Adrenal gland (tissue), 19 donors: ENCODE measurements at places on chromosomes 1 and 21.

DNA sequence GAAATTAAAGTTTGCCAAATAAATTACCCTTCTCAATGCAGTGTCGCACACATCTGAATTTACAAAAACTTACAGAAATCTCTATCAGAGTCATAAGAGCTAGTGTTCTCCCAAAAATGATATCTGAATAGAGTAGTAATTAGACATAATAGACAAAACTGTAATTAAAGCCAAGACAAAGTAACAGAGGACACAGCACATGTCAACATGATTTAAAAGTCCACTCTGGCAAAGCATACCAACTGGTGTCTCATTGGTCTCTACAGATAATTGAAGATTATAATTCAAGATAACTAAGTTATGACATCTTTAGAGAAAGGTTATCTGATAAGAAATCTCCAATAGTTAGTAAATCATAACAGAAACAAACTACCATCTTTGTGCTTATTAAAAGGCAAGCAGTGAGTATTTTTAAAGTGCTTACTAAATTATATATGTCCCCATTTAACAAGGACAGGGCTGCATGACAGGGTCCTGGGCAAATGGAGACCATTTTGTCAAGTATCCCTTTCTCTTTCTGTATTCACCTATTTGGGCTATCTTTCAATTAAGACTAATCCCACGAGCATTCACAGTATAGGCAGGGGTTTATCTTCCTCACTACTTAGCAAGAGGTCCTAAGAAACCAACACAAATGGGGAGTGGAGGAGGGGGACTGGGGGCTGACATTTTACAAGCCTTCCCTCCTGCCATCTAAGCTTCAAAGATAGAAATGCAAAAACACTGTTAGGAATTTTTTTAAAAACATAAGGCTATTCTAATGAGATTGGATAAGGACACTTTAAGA, 26.0 kb downstream of the PTP4A2 start:
- H3K27ac ChIP-seq = no peak overlapping the region
- no peaks in the 10 kb centered on the region for H3K36me3 ChIP-seq
- H3K27me3 ChIP-seq = no peaks in the 10 kb centered on the region
- no peak overlapping the region for H3K4me3 ChIP-seq

GRCh38 chr1:115649964-115650363, 8.2 kb downstream of the VANGL1 start:
- no peak for DNase-seq
- no peak overlapping the region for H3K27ac ChIP-seq
- no peaks in the 10 kb centered on the region for H3K36me3 ChIP-seq
- H3K27me3 ChIP-seq = no peaks in the 10 kb centered on the region
- H3K4me3 ChIP-seq = no peak overlapping the region
- H3K4me1 ChIP-seq = peaks cover 61% of the 10 kb centered on the region

GRCh38 chr21:38388203-38388602, 110.1 kb downstream of the ERG start:
- DNase-seq = no peak
- no peak overlapping the region for H3K4me3 ChIP-seq
- no peaks in the 10 kb centered on the region for H3K27me3 ChIP-seq
- no peak overlapping the region for H3K27ac ChIP-seq
- H3K36me3 ChIP-seq = no peaks in the 10 kb centered on the region
- H3K4me1 ChIP-seq = no peaks in the 10 kb centered on the region

DNA sequence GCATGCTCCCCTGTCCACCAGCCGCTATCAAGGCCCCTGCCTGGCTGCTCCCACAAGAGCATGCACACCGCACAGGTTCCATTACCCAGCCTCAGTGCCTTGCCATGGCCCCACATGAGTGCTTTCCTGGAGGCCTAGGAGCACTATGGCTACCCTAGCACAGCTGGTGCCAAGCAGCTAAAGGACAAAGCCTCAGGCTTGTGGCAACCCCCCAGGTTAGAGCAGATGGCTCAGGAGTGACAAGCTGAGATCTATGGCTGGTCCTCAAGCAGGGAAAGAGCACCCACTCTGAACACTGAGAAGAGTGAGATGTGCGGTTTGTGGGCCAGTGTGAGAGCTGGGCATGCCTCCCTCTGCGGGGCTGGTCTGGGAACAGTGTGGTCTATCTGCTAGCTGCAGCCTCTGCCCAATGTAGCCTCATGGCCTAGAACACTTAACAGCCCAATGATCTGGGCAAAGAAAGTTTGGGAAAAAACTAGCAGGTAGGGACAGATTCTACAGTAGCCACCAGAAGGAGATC, 129.8 kb downstream of the VAV3 start:
- no peaks in the 10 kb centered on the region for H3K36me3 ChIP-seq
- no peak overlapping the region for H3K4me3 ChIP-seq
- DNase-seq = no peak
- H3K4me1 ChIP-seq = no peaks in the 10 kb centered on the region
- no peaks in the 10 kb centered on the region for H3K27me3 ChIP-seq
